ENCODE measurements at places on chromosomes 6 and 20.
A peak's percentile ranks its signal among the peaks of the same experiment; 100 is the strongest.

GRCh38 chr20:653590-654416, 803 bp upstream of the SRXN1 start:
- no peak for DNase-seq

DNA sequence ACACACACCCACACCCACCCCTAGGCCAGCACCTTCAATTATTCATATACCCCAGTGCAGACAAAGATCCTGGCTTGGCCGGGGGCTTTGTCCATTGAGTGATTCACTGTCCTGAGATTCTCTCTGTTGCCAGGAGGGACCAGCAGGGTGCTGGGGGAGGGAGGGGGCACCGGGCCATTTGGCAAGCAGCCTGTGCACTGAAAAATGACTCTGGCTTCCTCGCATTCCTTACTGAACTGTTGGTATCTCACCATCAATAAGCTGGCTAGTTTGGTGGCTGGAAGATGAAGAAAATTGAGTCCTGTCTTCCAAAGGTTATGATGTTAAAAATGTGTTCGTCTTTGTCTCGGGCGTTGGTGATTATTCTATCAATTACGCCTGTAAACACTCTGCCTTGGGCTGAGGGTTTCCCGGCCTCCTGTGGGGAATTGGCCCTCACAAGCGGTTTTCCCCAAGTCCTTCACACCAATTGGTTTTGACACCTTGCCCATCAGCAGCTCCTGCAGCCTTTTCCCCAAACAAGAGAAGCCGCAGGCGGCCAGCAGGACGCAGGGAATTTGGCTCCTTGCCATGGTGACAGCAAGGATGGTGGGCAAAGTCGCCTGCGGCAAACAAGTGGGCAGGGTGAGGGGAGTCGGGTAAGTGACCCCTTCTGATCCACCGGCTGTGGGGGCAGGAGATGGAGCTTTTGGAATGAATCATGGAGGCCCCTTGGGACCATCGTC, 4.9 kb downstream of the VSTM2L start:
- DNase-seq: no peak

DNA sequence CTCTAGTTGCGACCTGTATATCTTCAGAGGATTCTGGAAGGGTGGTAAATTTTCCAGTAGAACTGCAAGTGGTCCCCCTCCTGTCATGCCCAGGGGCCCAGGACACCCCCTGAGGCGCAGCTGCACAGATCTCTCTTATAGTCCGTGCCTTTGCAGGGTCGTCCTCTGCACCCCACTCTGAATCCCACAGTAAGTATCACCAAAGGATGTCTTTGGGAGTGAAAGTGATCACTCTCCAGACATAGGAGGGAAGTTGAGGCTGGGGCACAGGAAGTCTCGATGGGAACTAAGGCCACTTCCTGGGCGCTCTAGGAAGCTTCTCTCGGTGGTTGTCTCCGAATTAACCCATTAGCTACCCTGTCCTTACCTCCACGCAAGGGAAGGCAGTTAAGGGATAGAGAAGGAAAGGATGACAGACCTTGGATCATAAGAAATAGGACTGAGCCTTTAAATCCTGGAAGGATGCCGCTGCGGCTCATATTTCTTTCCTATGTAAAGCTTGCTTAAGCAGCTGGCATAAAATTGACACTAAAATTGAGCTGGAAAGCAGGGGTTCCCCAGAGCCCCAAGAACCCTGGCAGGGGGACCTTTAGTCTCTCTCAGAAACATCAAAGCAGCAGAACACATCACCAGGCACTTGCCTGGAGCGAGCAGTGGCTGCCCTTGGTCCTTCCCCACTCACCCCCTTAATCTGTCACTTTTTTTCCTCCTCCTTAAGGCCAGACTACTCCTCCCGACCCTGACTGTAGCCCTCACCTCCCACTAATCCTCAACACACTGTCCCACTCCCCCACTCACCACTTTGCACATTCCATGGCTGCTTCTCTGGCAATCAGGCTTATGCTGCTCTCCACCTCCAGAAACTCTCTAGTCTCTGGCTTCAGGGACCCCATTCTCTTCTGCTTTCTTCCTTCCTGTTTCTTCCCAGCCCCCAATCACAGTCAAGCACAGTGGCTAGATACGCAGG, at the start of gene ZKSCAN4:
Gene ZKSCAN4 (minus strand): TSS at position 261 of the 967 bp plus-strand sequence. CDS start 289 bp downstream, outside the sequence.
- peak; percentile 59 for DNase-seq

GRCh38 chr20:301886-302848, 4.8 kb downstream of the ZCCHC3 start:
- no peak for DNase-seq

- DNase-seq: no peak
These were observed 57.0 kb upstream of the BMP6 start for GRCh38 chr6:7668936-7669335.

DNA sequence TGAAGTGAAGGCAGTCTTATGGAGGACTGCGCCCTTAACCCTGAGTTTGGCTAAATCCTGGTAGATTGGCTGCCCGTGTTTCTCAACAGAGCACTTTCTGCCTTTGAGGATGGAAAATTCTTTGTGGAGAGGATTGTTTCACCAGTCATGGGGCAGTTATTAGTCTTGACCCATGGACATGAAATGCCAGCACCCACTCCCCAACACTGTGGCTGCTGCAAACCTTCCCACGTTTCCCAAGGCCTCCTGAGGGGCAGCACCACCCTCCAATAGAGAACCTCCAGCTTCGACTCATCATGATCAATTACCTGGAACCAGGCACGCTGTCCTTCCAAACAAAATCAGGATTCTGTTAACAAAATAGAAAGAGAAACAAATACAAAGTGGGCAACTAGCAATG, 117.8 kb downstream of the PXDC1 start:
- DNase-seq: no peak

GRCh38 chr6:117346142-117346930, 79.4 kb downstream of the ROS1 start:
- DNase-seq: no peak

GRCh38 chr6:25883991-25884390, 9.9 kb upstream of the SLC17A3 start:
- no peak for DNase-seq

- DNase-seq: no peak
These were observed 21.6 kb upstream of the ENTPD6 start for GRCh38 chr20:25173886-25174308.

DNA sequence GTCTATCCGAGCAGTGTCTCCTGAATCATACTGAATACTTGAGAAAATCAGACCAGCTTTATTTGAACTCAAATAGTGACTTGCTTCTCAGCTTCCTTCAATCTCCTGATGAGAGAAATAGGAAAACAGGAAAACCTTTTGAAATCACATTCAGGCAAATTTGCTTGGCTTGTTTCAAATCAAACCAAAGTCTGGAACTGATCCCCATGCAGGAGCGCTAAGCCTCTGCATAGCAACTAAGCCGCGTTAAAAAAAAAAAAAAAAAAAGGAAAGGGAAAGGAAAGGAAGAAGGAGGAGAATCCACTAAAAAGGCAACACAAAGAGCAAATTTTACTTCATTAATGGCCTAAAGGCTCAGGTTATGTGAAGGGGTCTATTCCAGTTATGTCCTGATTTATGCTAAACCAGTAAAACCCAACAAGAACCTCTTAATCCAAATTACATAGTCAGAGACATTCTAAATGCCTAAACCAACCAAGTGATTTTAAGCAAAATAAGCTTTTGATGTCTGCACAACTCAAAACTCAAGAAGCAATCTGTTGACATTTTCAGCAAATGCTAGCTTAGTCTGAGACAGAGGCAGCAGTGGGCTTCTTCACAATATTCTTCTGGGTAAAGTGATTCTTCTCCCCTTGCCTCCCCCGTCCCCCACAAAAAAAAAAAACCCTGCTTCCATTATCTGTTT, 112.5 kb downstream of the SOBP start:
- no peak for DNase-seq

DNA sequence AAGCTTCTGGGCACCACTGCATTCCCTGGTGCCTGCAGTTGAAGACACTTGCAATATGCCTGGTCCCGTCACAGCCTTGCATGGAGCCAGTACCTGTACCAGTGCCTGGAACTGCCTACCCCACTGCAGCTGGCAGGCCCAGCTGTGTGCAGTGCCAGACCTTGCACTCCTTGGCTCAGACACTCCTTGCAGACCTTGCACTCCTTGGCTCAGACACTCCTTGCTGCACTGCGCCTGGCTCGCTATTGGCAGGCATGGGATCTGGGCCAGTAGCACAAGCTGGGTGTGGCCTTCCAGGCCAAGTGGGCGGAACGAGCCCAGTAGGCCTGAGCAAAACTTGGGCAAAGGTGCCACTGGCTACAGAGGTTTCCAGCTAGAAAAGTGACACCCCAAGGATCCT, 1189.1 kb downstream of the GRIK2 start:
- DNase-seq: no peak

All from stimulated activated CD8-positive, alpha-beta memory T cell treated with anti-CD3 and anti-CD28 coated beads, Interleukin-2, amount 100 ng/mL, for 1 hour (primary cell).